ENCODE measurements at places on chromosomes 11 and 22. TPM values are rescaled to one million over a fixed set of nuclear protein-coding genes. Genes with fewer than 3 reads are reported as not detected.
A peak's percentile ranks its signal among the peaks of the same experiment; 100 is the strongest.

GRCh38 chr22:19732403-19733113, 9.2 kb downstream of the GP1BB start:
- H3K27me3 ChIP-seq = peaks cover 63% of the 10 kb centered on the region
- H3K36me3 ChIP-seq = no peaks in the 10 kb centered on the region
- DNase-seq = no peak
- H3K27ac ChIP-seq = no peak overlapping the region

DNA sequence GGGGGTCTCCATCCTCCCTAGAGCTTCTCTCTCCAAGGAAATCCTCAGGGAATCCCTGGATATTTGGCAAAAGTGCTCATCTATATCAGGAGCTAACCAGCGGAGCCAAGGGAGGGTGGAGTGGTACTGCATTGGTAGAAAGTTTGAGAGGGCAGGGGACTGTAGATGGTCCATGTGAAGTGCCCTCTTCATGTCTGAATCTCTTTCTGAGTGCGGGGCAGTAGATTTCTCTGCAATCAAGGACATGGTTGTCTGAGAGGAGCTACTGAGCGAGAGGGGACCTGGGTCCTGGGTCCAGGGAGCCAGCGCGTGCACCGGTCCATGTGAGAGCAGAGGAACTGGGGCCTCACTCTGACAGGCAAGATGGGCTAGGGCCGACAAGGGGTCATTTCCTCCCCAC, 701 bp downstream of the DIXDC1 start:
- peaks cover 5% of the 10 kb centered on the region for H3K4me1 ChIP-seq
- no peaks in the 10 kb centered on the region for H3K36me3 ChIP-seq
- peaks cover 5% of the 10 kb centered on the region for H3K27me3 ChIP-seq
- peak overlapping the region; percentile 54 for H3K27ac ChIP-seq
- no peak overlapping the region for H3K4me3 ChIP-seq

DNA sequence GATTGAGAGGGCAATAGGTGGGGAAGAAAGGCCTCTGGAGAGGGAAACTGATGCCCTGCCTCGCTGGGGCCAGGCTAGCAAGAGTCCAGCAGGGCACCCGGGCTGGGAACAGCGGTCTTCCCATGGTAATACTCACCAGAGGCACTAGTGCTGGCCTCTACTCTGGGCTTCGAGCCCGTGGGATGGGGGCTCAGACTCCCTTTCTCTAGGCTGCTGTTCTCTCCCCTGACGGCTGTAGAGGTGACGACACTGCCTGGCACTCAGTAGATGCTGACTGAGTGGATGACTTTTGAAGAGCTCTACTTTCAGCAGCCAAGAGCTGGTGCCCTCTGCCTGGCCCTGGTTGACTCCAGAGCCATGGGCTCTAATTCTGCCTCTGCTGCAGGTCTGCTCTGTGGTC, 818 bp upstream of the C1QTNF4 start:
- H3K27ac ChIP-seq = no peak overlapping the region
- H3K4me1 ChIP-seq = peaks cover 6% of the 10 kb centered on the region
- H3K27me3 ChIP-seq = peaks cover 23% of the 10 kb centered on the region
- H3K36me3 ChIP-seq = no peaks in the 10 kb centered on the region
- no peak overlapping the region for H3K4me3 ChIP-seq
- no peak for DNase-seq

DNA sequence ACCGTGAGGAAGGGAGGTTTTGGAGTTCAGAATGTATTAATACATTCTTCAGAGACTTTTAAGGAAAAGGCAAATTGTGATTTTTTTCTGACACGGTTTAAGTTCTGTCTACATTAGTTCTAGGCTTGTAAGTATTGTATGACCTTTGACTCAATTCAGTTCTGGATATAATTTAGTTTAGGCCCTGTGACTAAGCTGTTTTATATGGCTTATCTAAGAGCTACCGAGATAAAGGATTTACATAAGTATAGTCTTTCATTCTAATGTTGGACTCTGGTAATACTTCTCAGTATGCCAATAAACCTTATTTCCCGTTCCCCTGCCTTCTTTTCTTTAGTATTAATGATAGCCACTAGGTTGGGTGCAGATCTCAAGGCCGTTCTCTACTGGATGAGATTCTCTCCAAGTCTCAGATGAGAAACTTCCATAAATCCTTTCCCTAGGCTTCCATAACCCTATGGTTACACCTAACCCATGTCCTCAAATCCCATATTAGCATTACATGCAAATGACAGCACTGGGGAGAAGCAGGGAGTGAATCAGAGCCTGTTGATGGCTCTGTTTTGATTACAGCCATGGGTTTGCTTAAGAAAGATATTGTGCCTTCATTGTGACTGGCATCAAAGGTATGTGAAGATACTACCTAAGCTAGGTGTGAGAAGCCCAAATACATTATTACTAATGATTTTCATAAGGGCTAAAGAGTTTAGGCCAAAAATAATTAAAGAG, 38.7 kb downstream of the BARX2 start:
- no peaks in the 10 kb centered on the region for H3K27me3 ChIP-seq
- no peak overlapping the region for H3K27ac ChIP-seq
- no peak for DNase-seq
- H3K4me3 ChIP-seq = no peak overlapping the region
- no peaks in the 10 kb centered on the region for H3K4me1 ChIP-seq
- H3K36me3 ChIP-seq = no peaks in the 10 kb centered on the region

TREH gene
- total RNA-seq = not detected

Measured in thymus (tissue), 14 donors.